ENCODE measurements at places on chromosomes 2 and 18.

GRCh38 chr2:45886171-45886663 lies 234.7 kb downstream of the PRKCE start:
- no peak for DNase-seq

DNA sequence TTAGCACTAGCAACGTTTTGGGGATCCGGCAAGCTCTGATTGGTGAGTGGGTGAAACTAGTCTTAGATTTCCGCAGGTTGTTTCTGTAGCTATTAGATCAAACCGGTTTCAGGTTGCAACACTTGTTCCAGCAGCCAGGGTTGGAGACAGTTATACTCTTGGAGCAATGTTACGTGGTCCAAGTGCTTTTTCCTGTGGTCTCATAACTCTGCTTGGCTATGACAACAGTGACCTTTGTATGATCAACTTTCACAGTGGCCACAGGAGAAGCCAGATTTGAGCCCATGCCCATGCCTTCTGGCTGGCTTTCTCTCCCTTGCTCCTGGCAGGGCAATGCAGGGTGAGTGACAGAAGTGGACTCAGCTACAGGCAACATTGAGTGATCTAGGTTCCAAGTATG lies 84.5 kb upstream of the TAF1B start:
- DNase-seq: no peak

DNA sequence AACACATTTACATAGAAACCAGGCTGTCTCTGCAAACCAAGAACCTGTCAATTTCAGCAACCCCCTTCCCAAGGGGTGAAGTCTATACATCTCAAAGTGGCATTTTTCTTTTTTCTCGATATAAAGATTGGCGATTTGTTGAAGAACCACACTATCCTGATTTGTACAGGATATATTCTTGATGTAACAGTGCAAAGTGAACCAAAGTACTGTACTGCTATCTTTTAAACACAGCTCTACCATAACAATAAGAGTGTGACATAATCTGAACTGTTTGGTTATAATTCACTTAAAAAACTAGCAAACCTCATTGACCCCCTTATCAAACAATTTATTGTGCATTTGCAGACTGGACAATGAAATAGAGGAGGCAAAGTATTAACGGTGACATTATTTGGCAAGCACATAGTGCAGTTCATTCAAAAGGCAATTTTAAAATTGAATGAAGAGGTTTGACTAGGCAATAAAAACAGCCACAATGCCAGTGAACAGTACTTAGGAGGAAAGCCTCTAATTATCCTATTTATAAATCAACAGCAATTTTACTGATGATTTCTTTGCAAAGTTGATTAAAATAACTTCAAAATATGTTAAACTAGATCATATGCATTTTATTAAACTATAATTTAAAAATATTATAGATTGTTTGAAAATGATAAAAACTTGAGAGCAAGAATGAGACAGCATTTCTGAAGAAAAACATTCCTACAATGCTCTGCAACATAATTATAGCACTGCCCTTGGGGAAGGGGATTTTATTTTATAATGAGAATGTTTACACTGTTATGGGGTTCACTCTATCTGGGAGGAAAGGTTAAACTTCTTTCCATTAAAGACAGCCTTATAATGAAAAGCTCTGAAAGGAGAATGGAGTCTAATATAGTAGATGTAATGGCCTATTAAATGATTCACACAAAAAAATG lies 440.9 kb downstream of the ZEB2 start:
- no peak for DNase-seq

GRCh38 chr2:177537213-177537612 lies 144.6 kb downstream of the AGPS start:
- DNase-seq: no peak

DNA sequence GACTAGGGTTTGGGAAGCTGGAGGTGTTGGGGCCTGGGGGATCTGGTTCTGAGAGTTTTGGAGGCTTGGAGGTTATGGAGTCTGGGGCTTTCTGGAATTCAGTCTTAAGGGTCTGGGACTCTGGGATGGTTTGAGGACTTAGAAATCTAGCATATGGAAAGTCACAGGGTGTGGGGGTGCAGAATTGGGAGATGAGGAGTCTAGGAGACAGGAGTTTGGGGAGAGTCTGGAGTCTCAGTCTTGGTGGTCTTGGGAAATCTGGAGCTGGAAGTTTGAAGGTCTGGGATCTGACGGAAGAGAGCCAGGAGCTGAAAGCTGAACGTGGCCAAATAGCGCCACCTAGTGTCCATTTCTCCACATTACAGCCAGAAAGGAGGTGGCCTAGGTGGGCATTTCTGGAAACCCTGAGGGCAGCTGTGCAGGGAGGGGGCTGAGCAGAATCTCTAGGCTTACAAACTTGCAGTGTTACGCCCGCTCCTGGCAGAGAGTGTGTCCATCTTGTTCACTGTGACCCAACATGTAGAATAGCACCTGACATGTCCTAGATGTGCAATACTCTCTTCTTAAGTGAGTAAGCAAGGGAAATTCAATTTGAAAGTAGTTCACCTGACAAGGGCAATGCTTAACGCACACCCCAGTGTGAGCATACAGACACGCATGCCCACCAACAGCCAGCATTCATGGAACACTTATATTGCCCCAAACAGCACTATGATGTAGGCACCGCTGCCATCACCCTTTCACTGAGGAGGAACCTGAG lies 204.8 kb downstream of the TFCP2L1 start:
- DNase-seq: peak; percentile 65

DNA sequence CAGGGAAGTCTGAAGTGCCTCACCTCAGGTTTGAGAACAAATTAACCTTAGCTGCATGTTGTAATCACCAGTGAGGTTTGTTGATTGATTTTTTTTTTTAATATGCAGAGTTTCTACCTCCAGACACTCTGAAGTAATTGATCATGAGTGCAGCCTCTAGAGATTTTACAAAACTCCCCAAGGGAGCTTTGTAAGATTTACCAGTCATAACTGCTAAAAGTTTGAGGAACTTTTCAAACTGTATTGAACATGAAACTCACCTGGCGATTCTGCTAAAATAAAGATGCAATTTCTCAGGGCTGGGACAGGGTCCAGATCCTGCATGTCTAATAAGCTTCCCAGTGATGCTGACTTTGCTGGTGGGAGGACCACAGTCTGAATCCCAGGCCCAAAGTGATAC lies 339.6 kb upstream of the DCC start:
- DNase-seq: no peak

GRCh38 chr2:33459745-33460144 lies 16.7 kb upstream of the RASGRP3 start:
- DNase-seq: no peak

DNA sequence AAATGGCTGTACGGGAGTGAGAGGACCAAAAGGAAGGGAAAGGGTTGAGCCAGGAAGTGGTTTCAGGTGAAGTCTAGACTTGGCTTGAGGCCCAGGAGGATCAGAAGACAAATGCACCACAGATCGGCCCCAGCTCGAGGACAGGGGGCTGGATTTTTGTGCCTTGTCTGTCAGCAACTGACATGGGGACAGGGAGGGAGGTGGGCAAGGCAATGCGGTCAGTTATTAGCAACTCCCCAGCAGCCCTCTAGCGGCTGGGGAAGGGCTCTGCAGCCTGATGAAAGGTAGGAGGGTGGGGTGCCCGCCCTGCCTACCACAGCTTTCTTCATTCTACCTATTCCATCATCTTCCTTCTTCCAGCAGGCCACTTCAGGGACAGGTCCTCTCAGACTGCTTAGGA lies 50.0 kb downstream of the CPO start:
- peak; percentile 58 for DNase-seq

- DNase-seq: no peak
Measured at GRCh38 chr2:21759819-21760218, 636.1 kb downstream of the TDRD15 start.

DNA sequence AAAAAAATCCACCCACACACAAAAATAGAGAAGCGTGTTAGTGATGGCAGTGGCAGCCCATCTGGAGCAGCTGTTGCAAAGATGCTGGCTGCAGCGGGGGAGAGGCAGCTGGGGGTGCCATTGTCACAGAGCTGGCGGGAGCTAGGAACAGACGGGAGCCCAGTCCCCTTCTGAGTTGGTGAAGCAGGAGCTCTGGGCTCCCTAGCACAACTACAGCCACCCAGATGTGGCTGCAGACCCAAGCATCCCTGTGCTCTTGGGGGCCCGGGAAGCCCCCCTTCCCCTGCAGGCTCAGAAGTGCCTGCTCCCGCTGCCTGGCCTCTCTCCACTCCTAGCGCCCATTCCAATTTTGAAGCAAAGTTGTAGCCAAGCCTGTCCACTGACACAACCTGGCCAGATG lies 366.6 kb upstream of the MC4R start:
- no peak for DNase-seq

DNA sequence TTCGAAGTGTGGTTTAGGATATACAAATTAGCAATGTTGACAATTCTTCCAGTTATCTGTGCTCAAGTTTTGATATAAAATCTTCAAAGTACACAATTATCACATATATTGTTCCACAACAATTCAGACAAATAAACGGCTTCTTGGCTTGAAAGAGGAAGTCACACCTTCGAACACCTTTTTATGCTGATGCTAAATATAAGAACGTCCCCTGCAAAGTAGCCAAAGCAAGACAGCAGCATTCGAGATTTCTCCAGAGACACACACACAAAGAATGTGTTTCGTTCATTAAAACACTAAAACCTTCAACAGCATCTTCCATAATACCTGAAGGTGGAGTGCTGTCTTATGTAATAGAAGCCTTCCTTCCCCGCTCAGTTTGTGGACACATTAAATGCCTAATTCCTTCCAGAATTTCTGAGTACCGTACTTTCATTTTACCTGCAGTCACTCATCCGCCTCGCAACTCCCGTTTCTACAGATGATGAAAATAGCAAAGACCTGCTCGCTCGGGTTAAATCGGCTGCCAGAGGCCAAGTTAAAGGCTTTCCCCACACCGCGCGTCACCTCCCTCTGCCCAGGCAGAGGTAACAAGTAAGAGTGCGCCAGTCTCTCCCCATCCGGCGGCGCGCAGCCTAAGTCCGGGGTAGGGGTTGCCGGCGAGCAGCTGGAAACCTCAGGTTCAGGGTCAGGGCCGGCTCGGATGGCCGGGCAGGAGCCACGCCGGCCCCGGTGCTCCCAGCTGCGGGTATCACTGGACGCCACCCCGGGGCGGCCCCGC lies 847 bp downstream of the SERPINE2 start:
- DNase-seq: no peak

All from suppressor macrophage treated with lipopolysaccharide for 4 hours (primary cell).